GM23248 (cell line): ENCODE measurements at places on chromosomes 12 and 14. TPM values are rescaled to one million over a fixed set of nuclear protein-coding genes. Genes with fewer than 3 reads are reported as not detected.

DNA sequence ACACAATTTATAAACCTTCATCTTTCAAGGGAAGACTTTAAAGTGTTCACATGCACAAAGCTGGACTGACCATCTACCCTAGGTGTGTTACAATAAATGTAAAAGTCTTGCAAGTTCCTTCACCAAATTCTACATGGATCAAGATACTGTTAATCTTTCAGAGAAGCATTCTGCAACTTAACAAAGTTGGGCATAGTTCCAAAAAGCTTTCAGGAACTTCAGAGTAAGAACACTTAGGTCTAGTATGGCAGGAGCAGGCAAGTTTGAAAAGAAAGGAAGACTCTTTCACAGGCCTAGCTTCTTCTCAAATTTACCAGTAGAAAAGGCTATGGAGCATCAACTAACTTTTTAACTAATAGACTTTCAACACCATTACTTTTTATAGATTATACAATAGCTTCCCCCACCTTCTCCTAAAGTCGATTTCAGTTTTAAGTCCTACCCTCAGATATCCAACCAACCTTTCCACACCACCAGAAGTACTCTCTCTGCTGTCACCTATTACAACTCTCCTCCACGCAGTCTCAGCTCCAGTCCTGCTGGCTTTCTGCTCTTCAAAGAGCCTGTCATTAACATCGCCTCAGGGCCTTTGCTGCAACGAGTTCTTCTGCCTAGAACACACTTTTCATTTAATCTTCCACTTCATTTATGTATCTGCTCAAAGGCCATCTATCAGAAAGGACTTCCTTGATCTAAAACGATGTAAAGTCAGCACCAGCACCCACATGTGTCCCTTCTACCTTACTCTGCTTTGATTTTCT is 333.9 kb downstream of the CEP128 start:
- no peaks in the 10 kb centered on the region; the same call in 1 of the 2 replicates for H3K4me1 ChIP-seq
- no peak overlapping the region for H3K27ac ChIP-seq
- DNase-seq, result no peak
- no peaks in the 10 kb centered on the region for H3K27me3 ChIP-seq
- no peaks in the 10 kb centered on the region for H3K36me3 ChIP-seq

GRCh38 chr12:122022393-122023338 is 982 bp downstream of the BCL7A start:
- no peaks in the 10 kb centered on the region for H3K36me3 ChIP-seq
- peaks cover 4% of the 10 kb centered on the region; the same call in 1 of the 2 replicates for H3K27me3 ChIP-seq
- peak; percentile 62 for DNase-seq
- 0 out of 2 replicates have a peak, but pooled peaks cover 5% of the 10 kb centered on the region for H3K4me1 ChIP-seq
- H3K27ac ChIP-seq, result peak overlapping the region; percentile 60

GRCh38 chr12:114316076-114316475 is 89.9 kb downstream of the TBX5 start:
- DNase-seq, result peak; percentile 90

DNA sequence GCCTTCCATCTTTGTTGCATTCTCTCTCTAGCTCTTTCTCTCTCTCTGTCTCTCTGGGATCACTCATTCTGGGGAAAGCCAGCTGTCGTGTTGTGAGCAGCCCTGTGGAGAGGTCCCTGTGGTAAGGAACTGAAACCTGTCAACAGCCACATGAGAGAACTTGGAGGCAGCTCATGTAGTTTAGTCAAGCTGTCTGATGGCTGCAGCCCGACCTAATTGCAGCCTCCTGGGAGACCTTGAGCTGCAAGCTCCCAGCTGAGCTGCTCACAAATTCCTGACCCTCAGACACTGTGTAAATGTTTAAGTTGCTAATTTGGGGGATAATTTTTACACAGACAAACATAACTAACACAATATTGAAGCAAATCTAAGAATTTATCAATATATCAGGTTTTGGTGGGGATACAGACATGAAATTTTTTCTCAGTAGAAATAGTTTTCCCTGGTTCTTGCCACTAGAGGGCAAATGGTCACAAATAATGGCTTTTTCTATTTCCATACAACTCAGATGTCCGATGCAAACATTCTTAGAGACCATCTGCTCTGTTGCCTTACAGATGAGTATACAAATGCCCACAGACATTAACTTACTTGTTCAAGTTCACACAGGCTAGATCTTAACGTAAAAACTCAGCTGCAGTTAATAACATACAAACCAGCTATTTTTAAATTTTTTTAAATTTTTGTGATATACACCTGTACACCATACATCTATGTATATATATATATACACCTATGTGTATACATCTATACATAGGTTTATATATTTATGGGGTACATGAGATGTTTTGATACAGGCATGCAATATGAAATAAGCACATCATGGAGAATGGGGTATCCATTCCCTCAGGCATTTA is 15.5 kb upstream of the KRR1 start:
- no peaks in the 10 kb centered on the region for H3K27me3 ChIP-seq
- no peak overlapping the region for H3K4me3 ChIP-seq
- H3K36me3 ChIP-seq, result no peaks in the 10 kb centered on the region

- DNase-seq, result no peak
- no peak overlapping the region for H3K27ac ChIP-seq
- no peak overlapping the region for H3K4me3 ChIP-seq
- 0 out of 2 replicates have a peak, but pooled peaks cover 5% of the 10 kb centered on the region for H3K4me1 ChIP-seq
Measured at GRCh38 chr14:89841851-89842250, 112.7 kb downstream of the EFCAB11 start.

DNA sequence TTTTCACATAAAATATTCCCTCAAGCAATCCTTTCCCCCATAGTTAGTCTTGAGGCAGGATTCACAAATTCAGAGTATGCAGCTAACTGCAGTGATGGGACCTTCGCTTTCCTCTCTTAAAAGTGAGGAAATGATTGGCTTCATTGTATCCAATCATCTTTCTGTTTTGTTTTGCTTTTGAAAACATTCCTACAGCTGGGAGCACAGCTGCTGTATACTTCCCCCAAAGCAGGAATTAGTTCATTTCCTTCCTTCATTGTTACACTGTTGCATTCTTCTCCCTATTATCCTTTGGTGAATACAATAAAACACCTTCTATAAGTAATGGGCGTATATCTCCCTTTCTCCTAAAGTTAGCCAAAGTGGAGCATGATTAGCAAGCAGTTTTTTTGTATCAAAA is 9.4 kb upstream of the GAS2L3 start:
- H3K36me3 ChIP-seq, result no peaks in the 10 kb centered on the region
- no peaks in the 10 kb centered on the region for H3K27me3 ChIP-seq
- no peak overlapping the region for H3K27ac ChIP-seq
- DNase-seq, result no peak
- H3K4me1 ChIP-seq, result peaks cover 10% of the 10 kb centered on the region; the same call in 1 of the 2 replicates

DNA sequence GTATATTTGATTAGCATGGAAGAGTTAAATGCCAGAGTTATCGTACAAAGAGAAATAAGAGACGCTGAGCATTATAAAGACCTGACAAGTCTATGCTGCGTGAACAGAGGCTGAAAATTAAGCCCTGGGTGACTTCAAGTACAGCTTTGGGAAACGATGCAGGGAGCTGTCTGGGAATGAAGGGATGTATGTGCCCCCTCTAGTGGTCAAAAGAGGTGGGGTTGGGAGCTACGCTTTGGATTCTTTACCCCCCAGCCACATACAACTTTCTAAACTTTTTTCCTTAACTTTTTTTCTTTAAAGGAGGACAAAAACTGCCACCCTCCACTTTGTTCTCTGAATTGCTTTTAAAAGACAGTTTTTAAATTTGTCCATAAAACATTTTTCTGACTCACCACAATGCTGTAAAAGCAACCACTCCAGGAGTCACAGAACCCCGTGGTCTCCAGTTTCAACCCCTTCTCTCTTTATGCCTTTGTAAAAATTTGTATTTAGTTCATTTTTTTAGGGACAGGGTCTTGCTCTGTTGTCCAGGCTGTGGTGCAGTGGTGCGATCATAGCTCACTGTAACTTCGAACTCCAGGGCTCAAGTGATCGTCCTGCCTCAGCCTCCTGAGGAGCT is 59.4 kb downstream of the ZNF664 start:
- no peaks in the 10 kb centered on the region for H3K36me3 ChIP-seq
- no peak overlapping the region for H3K27ac ChIP-seq
- no peak overlapping the region for H3K4me3 ChIP-seq
- DNase-seq, result peak; percentile 85
- H3K4me1 ChIP-seq, result peaks cover 24% of the 10 kb centered on the region

DNA sequence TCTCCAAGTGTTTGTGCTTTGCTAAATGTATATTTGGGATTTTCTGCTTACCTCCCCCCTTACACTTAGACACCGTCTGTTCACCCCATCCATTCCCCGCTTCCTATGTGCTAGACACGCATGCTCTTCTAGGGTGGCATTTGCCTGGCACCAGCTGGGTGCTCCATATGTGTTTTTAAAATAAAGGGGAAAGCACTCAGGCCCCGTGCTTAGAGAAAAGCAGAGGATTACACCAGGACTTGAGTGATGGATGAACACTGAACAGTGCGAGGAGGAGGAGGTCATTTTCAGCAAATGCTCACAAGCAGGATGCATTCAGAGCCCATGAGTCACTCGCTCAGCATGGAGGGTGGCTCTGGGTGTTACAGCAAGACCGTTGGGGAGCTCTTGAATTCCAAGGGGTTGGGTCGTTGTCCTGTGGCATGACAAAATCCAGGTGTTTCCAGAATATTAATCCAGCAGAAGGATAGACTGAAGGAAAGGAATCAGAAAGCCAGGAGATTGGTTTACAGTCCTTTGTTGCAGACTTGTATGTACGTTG is 2.9 kb upstream of the BDKRB1 start:
- H3K36me3 ChIP-seq, result no peaks in the 10 kb centered on the region
- H3K27me3 ChIP-seq, result no peaks in the 10 kb centered on the region
- no peak overlapping the region for H3K4me3 ChIP-seq
- H3K27ac ChIP-seq, result peak overlapping the region; percentile 74
- peaks cover 67% of the 10 kb centered on the region for H3K4me1 ChIP-seq

DNA sequence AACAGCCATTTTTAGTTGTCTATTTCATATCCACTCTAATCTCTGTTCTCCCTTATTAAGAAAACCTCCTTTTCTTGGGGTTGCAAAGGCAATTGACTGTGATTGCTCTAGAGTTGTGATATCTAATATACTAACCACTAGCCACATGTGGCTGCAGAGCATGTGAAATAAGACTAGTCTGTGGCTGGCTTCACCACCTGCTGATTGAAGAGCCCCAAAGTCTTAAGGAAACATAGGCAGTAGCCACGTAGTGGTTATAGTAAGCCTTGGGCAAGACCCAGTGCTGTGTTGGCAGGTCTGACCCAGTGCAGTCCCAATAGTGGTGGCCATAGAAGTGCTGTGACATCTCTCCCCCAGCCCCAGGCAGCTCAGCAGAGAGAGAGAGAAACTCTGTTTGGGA is 28.4 kb upstream of the ATP2B1 start:
- H3K4me1 ChIP-seq, result peaks cover 22% of the 10 kb centered on the region
- no peak for DNase-seq
- no peaks in the 10 kb centered on the region; the same call in 1 of the 2 replicates for H3K36me3 ChIP-seq

DNA sequence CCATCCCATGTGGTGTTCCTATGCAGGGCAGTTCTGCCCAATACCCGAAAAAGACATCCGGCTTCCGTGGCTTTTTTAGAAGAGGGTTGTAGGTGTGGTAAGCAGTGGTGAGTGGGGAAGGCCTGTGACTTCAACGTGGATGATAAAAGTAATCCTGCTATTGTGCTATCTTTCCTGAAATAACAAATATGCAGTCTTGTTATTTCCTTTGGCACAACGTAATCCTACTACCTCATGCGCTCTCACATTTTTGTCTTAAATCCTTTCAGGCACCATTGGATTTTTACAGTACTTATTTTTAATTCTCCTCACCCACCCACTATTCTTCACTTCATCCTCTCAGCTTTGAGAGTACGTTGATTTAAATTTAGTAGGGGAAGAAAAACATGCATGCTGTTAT is 96.8 kb downstream of the IPO8 start:
- H3K27ac ChIP-seq, result no peak overlapping the region
- H3K36me3 ChIP-seq, result no peaks in the 10 kb centered on the region

Gene IL26
- polyA plus RNA-seq, result not detected in 2 replicates

GRCh38 chr14:100241279-100241678 is 2.3 kb downstream of the YY1 start:
- peak overlapping the region; percentile 89 for H3K27ac ChIP-seq
- H3K27me3 ChIP-seq, result no peaks in the 10 kb centered on the region
- H3K4me1 ChIP-seq, result peaks cover 43% of the 10 kb centered on the region

Gene ADCY4
- 0.20 and 0.38 TPM in 2 replicates for polyA plus RNA-seq

GRCh38 chr14:93688239-93688666 is 100.0 kb downstream of the PRIMA1 start:
- H3K27ac ChIP-seq, result no peak overlapping the region
- no peaks in the 10 kb centered on the region for H3K36me3 ChIP-seq
- H3K27me3 ChIP-seq, result no peaks in the 10 kb centered on the region
- no peak overlapping the region for H3K4me3 ChIP-seq
- DNase-seq, result no peak
- H3K4me1 ChIP-seq, result no peaks in the 10 kb centered on the region

DNA sequence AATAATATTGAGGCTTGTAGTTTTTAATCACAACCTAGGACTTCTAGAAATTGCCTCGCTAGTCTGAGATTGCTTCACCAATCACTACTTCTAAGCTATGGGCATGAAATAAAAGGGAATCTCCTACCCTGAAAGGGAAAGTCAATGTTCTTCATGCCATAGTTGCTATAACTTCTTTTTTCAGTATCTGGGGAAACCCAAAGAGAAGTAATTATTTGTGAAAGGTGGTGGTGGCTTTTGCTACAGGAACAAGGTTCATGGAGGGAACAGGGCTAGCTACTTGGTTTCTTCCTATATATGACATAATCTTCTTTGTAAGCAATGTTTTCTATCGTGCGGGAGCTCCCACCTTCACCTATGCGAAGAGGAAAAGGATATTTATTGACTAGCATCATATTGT is 61.6 kb upstream of the DNM1L start:
- H3K27me3 ChIP-seq, result no peaks in the 10 kb centered on the region
- H3K4me1 ChIP-seq, result no peaks in the 10 kb centered on the region; the same call in 1 of the 2 replicates
- H3K4me3 ChIP-seq, result no peak overlapping the region
- no peaks in the 10 kb centered on the region for H3K36me3 ChIP-seq
- H3K27ac ChIP-seq, result no peak overlapping the region

Gene CLEC7A
- polyA plus RNA-seq, result not detected in 2 replicates

DNA sequence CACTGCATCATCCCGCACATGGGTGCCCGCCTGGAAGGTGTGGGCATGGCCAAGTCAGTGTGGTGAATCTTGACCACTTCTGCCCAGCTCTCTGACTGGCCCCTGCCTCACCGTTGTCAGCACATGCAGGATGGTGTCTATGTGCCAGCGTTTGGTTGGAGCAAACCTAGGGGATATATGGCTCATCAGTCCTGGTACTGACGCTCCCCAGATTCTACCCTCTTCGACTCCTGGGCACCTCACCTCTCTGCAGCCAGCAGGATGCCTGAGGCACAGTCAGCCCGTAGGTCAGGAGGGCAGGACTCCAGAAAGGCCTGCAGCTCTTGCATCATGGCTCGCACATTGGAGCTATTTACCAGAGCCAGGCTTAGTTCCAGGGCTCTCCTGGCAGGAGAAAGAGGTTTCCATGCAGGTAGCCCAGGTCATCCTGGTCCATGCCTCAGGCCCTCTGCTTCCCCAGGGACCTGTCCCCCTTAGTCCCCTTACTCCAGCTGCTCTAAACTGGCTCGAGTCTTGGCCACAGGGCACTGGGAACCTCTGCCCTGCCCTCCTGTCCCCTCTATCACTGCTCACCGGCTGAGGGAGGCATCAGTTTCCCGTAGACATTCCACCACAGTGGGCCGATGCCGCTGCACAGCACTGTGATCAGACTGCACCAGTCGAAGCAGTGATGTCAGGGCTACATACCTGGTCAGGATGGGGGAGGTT is 4.0 kb downstream of the AP1G2 start:
- H3K36me3 ChIP-seq, result no peaks in the 10 kb centered on the region; the same call in 1 of the 2 replicates
- no peak for DNase-seq
- H3K27ac ChIP-seq, result no peak overlapping the region
- H3K27me3 ChIP-seq, result no peaks in the 10 kb centered on the region
- H3K4me3 ChIP-seq, result no peak overlapping the region
